ENCODE measurements at places on chromosomes 5 and 9. TPM values are rescaled to one million over a fixed set of nuclear protein-coding genes. Genes with fewer than 3 reads are reported as not detected.
A peak's percentile ranks its signal among the peaks of the same experiment; 100 is the strongest.

GRCh38 chr5:151151793-151152192 lies 5.8 kb downstream of the ANXA6 start:
- no peak for DNase-seq

GRCh38 chr5:16812911-16813310 lies 123.2 kb downstream of the MYO10 start:
- no peak for DNase-seq

C1QTNF2 gene
- 0.06 TPM for total RNA-seq

- DNase-seq = no peak
Measured at GRCh38 chr5:174188295-174188694, 142.8 kb downstream of the NSG2 start.

GRCh38 chr9:93479726-93480125 lies 26.3 kb upstream of the FAM120AOS start:
- no peak for DNase-seq

GRCh38 chr5:61346511-61346910 lies 14.5 kb downstream of the ZSWIM6 start:
- no peak for DNase-seq

- DNase-seq = no peak
Measured at GRCh38 chr9:96084331-96084734, 208.8 kb downstream of the ERCC6L2 start.

DNA sequence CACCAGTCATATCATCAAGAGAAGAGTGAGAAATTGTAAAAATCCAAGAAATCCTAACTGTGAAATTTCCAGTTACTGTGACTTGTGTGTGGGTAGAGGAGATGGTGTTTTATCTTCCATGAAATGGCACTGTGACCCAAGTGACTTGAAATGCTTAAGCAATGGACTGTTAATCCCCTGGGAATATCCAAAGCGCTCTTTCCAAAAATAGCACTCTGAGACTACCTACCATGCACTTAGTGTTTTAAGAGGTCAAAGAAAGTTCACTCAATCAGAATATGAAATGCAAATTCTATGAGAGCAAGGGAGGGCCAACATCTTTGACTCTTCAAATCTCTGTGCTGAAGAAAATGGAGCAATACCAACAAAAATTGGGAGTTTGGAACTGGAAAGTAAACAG lies 244.0 kb downstream of the GABRB2 start:
- no peak for DNase-seq

GRCh38 chr9:105475302-105475701 lies 27.5 kb downstream of the FSD1L start:
- peak; percentile 37 for DNase-seq

GRCh38 chr9:21964925-21965385 lies 29.2 kb downstream of the CDKN2A start:
- DNase-seq = peak; percentile 22

GRCh38 chr9:108040783-108041182 lies 551.2 kb upstream of the KLF4 start:
- no peak for DNase-seq

LURAP1L gene
- 0.77 TPM for total RNA-seq

- peak; percentile 25 for DNase-seq
Measured at GRCh38 chr5:157828944-157829639, 29.9 kb downstream of the CLINT1 start.

TAF11L10 gene
- not detected for total RNA-seq

GRCh38 chr5:132746954-132747615 lies at the start of gene CCNI2:
CCNI2 (plus strand) TSS chr5:132747426; CDS start chr5:132747496, 70 bp downstream.
- peak; percentile 70 for DNase-seq

DNA sequence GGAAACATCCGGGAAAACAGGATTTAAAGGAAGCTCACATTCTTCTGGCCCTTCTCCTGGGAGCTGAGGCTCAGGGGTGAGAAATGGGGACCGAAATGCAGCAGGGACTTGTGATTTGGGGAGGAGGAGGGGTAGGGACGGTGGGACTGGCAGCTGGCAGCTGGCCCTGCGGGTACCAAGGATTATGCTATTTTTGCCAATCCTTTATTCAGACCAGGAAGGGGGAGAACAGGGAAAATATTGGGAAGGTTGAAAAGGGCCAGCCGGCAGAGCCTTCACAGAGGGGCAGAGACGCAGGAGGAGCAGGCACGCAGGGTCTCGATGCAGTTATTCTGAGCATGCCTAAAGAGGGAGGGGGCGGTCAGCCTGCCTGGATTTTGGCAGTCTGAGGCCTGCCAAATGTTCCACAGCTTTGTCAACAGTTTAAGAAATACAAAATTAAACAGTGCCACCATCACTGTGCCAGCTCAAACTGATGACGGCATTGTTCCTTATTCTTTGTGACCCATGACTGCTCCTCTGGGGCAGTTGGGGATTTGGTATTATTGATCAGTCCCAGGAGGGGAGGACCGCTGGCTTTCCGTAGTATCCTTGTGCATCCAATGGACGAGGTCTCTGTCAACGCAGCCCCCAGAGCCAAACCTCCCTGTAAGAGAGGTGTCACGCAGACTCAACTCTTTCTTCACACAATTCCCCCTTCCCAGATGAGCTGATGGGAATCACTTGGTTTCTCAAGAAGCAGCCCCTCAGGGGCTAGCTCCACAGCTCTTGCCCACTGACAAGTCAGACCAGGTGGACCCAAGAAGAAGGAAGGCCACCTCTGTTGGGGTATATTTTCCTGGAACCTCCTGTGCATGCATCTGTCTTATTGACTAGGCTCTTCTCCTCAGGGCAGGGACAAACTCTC lies 553.3 kb downstream of the BNC2 start:
- DNase-seq = no peak

GRCh38 chr5:16140417-16140816 lies 39.2 kb downstream of the MARCHF11 start:
- no peak for DNase-seq
